Fibroblast of villous mesenchyme (primary cell): ENCODE measurements at places on chromosomes 5 and 9. TPM values are rescaled to one million over a fixed set of nuclear protein-coding genes. Genes with fewer than 3 reads are reported as not detected.

The SLC34A1 gene
- not detected in 2 replicates for total RNA-seq

GRCh38 chr9:131405428-131405827 lies 11.5 kb downstream of the PRRC2B start:
- peak; percentile 64 for DNase-seq

DNA sequence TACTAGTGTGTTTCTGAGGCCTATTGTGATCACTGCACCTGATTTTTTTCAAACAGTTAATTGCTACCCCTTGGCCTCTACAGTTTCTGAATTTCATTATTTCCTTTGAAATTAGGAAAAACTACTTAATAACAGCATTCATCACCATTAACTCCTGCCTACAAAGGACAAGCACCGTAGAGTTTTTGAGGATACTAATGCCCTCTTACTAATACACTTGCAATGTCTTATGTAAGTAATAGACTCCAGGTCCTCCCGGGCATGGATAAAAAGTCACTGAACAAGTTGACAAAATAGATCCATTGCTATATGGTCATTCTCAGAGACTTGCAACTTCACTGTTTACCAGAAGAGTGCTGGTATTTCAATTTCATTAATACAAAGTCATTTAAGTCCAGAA lies 1172.5 kb downstream of the CDH12 start:
- DNase-seq = no peak

- DNase-seq = no peak
Measured at GRCh38 chr9:93959739-93960154, 4.6 kb upstream of the BARX1 start.

DNA sequence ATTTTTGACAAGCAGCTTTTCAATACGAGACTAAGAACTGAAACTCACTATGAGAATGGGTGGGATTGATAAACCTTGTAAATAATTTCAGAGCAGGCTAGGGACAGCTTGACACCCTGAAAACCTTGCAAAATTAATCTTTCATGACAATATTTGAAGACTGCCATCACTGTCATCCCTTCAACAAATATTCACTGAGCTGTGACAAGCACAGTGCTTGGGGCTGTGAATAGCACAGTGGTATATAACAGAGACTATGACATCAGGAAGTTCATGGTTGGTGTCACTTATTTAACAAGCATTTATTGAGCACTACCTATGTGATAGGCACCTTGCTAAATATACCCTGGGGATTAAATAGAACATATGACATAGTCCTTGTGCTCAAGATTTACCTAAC lies 741.0 kb upstream of the RIOK2 start:
- no peak for DNase-seq

DNA sequence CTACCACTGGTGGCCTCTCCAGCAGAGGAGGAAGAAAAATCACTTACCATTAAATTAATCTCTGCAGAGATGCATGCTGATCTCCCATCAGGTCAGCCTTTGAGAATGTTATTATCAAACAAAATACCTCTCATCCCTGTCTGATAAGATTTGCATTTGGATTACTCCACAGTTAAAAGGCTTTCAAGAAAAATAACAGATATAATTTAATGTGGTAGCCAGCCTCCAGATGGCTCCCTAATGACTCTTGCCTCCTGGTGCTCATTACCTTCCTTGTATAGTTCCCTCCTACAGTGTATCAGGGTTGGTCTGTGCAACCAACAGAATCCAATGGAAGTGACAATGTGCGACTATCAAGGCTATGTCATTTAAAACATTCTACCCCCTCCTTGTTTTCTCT lies 63.6 kb upstream of the TNPO1 start:
- DNase-seq = no peak

The GPR151 gene
- total RNA-seq = not detected in 2 replicates

- DNase-seq = no peak
Measured at GRCh38 chr5:170474489-170475274, 29.1 kb upstream of the KCNIP1 start.

- DNase-seq = peak; percentile 69
Measured at GRCh38 chr9:107693625-107694326, 204.2 kb upstream of the KLF4 start.

DNA sequence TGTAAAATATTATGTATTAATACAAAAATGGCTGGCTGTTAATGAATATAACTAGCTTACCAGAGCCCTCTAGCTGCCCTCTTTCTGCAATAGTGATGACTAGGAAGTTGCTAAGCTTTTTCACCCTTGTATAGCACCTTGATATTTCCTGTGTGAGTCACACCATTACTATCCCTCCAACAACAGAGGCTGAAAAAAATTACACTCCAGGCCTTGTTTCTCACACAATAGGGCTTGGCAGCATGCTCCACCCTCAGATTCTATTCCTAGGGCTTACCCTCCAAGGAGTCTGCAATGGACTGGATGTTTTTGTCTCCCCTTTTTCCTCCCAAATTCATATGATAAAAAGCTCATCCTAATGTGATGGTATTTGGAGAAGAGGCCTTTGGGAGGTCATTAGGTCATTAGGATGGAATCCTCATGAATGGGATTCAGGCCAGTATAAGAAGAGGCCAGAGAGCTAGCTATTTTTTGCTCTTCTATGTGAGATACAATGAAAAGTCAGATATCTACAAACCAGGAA lies 184.6 kb upstream of the MAP1B start:
- peak; percentile 13 for DNase-seq

- DNase-seq = no peak
Measured at GRCh38 chr5:126394211-126394788, 28.9 kb upstream of the GRAMD2B start.

DNA sequence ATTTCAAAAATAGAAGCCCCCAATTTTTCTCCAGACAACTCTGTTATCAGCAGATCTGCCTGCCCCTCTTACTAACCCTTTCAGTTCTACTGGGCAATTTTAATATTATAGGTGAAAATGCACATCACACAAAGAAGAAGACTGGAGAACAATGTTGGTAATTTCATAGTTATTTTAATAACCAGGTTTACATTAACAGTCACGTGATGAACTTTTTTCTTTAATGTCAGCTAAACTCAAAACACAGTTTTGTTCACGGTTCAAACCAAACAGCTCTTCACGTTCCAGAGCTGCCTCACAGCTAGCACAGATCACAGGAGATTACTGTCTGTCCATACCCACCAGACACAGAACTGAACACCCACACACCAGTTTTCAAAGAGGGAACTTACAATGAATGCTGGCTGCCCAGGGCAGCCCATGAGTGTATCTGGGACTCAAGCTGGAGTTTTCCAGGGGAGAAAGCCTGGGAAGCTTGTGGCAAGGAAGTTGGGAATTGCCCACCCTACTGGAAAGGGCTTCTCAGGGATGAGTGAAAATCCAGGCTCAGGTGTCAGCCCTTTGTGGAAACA lies 119.1 kb downstream of the DPYSL3 start:
- no peak for DNase-seq

- DNase-seq = peak; percentile 46
Measured at GRCh38 chr9:92716557-92716956, 46.6 kb upstream of the IPPK start.

The RNF130 gene
- total RNA-seq = 9.7 and 12.1 TPM in 2 replicates

- DNase-seq = no peak
Measured at GRCh38 chr9:3847377-3847776, 321.6 kb upstream of the RFX3 start.
